ENCODE measurements at places on chromosomes 7 and 10. TPM values are rescaled to one million over a fixed set of nuclear protein-coding genes. Genes with fewer than 3 reads are reported as not detected.

DNA sequence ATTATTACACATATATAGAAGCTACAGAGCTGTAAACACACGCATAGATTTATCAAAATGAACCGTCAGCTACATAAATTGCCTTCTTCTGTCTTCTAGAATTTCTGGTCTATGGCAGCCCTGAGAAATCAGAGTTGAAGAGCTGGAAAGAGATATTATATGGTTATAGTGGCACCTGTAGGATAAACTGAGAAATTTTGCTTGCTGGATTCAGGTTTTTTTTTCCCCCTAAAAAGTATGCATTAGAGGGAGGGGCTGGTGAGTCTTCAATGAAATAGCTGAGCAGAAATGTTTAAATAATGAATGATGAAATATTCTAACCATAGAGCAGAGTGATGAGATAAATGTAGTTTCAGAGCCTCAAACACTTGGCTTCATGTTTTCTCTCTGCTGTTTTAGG is 78.0 kb upstream of the DYNC1I1 start:
- DNase-seq, result no peak

CPN1 gene
- not detected for total RNA-seq

TSPAN33 gene
- total RNA-seq, result 2.8 TPM

GRCh38 chr10:1253523-1254353 is 197.6 kb downstream of the WDR37 start:
- peak; percentile 21 for DNase-seq

GRCh38 chr10:50604809-50605208 is 18.9 kb downstream of the SGMS1 start:
- no peak for DNase-seq

FGFR2 gene
- total RNA-seq, result not detected

GRCh38 chr10:79045566-79046175 is 23.1 kb upstream of the ZMIZ1 start:
- no peak for DNase-seq

DNA sequence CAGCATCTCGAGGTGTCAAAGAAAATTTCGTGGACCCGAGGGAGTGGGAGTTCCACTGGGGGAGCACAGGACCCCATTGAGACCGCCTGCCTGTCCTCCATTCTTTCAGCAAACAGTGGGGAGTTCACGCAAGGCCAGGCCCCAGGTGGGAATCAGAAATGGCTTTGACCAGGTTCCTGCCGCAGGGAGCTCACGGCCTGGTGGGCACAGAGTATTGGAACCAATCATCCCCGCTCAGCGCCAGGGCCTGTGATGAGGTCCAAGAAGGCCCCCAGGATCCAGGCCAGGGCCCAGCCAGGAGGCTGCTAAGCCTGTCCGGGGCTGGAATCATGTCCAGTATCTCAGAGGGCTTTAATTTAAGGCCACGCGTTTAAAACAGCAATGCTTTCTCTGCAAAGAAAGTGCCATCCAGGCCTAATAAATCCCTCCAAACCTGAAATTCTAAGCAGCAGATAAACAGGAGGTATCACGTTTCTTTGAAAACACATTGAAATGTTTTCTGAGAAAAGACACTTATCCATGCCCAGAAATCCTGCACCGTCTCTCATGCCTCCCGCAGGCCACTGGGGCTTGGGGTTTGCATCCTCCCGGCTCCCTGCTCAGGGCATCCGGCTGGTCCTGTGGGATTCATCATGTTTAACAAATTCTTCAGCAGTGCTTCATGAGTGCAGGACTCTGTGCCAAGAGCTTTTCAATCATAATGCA is 125.7 kb downstream of the OAT start:
- DNase-seq, result no peak

ACSM6 gene
- not detected for total RNA-seq

- no peak for DNase-seq
Observed at GRCh38 chr7:73828107-73828803, 2.5 kb upstream of the CLDN4 start.

MSMB gene
- total RNA-seq, result not detected

Data from activated CD8-positive, alpha-beta T cell treated with anti-CD3 and anti-CD28 coated beads, Interleukin-2, amount 10 ng/mL, durations not matched to agents 7 days and 5 days (primary cell).